ENCODE measurements at places on chromosomes 2 and 18. TPM values are rescaled to one million over a fixed set of nuclear protein-coding genes. Genes with fewer than 3 reads are reported as not detected.

The NETO1 gene
- total RNA-seq, result not detected

DNA sequence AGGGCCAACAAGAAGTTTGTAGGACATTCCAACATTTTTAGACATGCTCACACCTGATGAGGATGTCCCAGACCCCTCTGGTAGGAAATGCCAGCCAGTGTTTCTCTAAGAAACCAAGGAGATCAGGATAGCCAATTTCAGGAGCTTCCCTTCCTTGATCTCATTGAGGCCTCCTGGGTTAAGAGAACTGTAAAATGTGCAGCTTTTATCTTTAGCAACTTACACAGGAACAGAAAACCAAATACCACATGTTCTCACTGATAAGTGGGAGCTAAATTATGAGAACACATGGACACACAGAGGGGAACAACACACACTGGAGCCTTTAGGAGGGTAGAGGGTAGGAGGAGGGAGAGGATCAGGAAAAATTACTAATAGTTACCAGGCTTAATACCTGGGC, 99.6 kb upstream of the MAP2 start:
- H3K4me3 ChIP-seq, result no peak overlapping the region
- H3K4me1 ChIP-seq, result no peaks in the 10 kb centered on the region
- no peaks in the 10 kb centered on the region for H3K27me3 ChIP-seq
- H3K36me3 ChIP-seq, result no peaks in the 10 kb centered on the region

DNA sequence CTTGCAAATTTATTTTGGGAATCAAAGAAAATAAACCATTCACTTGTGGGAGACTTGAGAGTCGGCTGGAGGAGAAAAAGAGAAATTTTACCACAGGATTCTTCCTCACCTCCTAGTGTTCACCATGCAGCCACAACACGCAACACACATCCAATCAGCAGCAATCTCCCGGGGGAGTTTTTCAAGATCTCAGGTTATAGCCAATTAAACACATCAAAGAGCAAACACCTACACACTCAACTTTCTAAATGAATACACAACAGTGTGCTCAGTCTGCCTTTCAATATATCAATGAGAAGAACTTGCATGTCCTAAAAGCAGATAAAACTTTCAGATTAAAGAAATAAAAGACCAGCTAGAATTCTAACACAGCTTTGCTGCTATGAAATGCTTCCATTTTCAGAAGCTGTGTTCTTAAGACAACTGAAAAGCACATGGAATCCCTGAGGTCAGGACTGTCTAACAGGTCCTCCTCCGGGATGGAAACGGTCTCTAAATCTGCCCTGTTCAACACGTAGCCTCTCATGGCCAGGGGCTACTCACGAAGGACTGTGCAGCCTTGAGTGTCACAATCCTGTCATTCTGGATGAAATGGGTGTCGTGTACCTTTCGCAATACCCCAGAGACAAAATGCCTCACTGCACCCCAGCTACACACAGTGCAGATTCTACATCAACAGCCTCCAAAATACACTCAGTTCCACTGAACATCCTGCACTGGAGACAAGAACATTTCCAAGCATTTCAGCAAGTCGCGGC, 84.2 kb downstream of the ZNF516 start:
- no peaks in the 10 kb centered on the region for H3K36me3 ChIP-seq
- no peaks in the 10 kb centered on the region for H3K4me1 ChIP-seq
- DNase-seq, result no peak
- no peaks in the 10 kb centered on the region for H3K27me3 ChIP-seq
- no peak overlapping the region for H3K4me3 ChIP-seq

- H3K27me3 ChIP-seq, result no peaks in the 10 kb centered on the region
- no peak for DNase-seq
- no peak overlapping the region for H3K4me3 ChIP-seq
Measured at GRCh38 chr2:231373184-231373583, 22.3 kb upstream of the B3GNT7 start.

DNA sequence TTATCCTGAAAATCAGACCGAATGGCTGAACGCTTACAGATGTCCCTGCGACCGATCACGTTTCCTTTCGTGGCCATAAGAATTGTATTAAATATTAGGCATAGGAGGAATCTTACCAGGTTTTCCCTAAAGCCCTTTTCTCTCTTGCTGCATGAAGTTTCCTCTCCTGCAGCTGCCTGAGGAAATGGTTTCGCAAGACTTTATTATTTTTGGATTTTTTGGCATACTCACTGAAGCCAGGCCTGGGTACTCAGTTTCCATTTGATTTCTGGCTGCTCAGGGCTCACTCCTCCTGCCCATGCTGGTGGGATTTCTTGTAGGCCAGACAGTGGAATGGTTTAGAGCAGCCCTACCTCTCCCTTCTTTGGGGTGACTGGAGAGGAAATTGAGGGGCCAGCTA, 114.0 kb downstream of the KLHL29 start:
- H3K27me3 ChIP-seq, result no peaks in the 10 kb centered on the region
- H3K4me3 ChIP-seq, result no peak overlapping the region
- no peak for DNase-seq
- peaks cover 19% of the 10 kb centered on the region for H3K4me1 ChIP-seq
- H3K36me3 ChIP-seq, result no peaks in the 10 kb centered on the region

GRCh38 chr2:143128681-143129580, at the start of gene ARHGAP15:
Gene ARHGAP15 (plus strand): TSS chr2:143129419.
- DNase-seq, result no peak
- no peak within 1 kb of the TSS for H3K4me3 ChIP-seq
- no peaks in the 10 kb centered on the region for H3K36me3 ChIP-seq
- H3K4me1 ChIP-seq, result no peaks in the 10 kb centered on the region
- H3K27ac ChIP-seq, result peak within 1 kb of the TSS; percentile 57
